Germinal center (tissue), 1 donor: ENCODE measurements at places on chromosomes 16 and 17.
A peak's percentile ranks its signal among the peaks of the same experiment; 100 is the strongest.

DNA sequence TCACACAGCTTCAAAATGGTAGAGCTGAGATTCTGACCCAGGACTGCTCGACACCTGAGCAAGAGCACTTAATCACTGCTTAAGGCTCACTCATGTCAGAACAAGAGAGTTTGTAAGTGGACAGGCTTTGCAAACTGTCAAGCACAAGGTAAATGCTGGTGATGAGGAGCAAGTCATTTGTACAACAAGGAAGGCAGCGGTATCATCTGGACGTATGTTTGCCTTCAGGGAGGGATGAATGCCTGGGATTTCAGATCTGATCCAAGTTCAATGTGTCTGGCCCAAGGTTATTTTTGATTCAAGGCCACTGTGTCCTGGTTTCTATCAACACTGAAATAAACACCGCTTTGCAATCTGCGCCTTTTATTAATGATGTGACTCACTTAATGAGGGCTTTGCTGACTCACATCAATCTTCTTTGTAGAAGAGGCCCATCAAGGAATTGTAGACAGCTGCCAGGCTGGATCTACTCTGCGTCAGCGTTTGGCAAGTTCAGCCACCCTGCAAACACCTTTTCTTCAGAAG is 174.4 kb upstream of the HS3ST3A1 start:
- no peak for DNase-seq

- DNase-seq = no peak
Measured at GRCh38 chr17:66941773-66942450, 22.6 kb upstream of the CACNG4 start.

DNA sequence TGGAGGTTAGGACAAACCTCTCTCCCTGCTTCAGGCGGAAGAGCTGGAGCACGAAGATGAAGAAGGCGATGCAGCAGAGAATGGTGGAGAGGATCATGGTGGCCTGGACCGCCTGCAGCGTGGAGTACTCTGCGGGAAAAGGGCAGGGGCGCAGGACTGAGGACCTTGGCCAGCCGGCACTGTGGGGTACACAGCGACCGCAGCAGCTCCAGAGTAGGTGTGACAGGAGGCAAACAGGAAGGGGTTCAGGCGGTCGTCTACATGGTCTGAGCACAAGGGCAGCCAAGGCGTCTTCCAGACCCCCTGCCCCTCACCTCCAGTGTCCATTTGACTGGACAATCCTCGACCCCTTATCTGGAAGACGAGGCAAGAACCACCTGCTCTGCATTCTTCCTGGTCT is 42.5 kb downstream of the EMP2 start:
- DNase-seq = no peak

DNA sequence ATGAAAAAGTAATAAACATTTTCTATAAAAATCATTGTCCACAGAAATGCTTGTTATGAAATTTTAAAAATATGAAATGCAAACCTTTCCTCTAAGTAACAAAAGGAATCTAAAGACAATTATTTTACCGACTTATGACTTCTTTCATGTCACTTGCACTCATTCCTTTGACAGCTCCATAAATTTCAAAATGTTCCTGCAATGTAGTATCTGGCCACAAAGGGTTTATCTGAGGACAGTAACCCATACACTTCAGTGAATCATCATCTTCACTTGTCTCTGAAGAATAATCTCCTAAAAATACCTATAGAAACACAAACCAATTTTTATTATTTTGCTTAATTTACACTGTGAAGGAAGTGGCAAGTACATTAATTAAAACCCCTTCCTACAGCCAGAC is 25.6 kb upstream of the ABCA10 start:
- DNase-seq = no peak

GRCh38 chr17:20721171-20721570 is 141.6 kb downstream of the CDRT15L2 start:
- DNase-seq = no peak

DNA sequence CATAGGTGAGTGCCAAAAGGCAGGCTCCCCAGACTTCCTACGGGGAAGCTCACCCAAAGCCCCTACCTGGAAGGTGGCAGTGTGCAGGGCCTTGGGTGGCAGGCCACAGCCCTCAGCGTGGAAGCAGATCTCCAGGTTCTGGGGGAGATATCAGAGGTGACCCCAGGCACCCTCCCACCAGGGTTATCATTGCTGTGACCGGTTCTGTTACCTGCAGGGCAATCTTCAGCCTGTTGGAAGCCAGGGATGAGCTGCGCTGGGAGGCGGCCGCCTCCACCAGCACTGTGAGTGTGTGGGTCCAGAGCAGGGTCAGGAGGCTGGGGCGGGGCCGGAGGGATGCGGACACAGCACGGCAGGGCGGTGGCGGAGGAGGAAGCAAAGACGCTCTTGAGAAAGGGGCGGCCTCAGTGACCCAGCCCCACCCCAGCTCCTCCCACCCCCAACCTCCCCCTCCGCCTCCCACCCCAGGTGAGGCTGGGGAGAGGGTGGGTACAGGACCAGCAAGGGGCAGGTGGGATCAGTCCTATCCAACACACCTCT is 13.1 kb downstream of the UNC13D start:
- no peak for DNase-seq

DNA sequence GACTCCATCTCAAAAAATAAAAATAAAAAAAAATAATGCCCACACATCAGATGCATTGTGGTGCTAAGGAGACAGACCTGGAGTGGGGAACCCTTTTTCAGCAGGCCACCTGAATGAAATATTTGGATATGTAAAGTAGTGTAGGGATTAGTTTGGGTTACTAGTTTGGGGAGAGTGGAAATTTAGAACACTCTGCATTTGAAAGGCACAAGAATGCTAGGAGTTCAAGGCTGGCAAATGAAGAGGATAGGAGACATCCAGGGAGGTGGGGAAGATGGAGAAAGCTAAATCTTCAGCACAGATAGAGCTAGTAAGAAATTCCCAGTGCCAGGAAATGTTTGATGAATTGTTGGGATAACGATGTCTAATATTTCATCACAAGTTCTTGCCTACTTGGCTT is 298.3 kb upstream of the ERCC4 start:
- no peak for DNase-seq

GRCh38 chr16:89700649-89701424 is 668 bp downstream of the SPATA2L start:
- peak; percentile 59 for DNase-seq

- no peak for DNase-seq
Measured at GRCh38 chr16:85967111-85967510, 68.1 kb downstream of the IRF8 start.

DNA sequence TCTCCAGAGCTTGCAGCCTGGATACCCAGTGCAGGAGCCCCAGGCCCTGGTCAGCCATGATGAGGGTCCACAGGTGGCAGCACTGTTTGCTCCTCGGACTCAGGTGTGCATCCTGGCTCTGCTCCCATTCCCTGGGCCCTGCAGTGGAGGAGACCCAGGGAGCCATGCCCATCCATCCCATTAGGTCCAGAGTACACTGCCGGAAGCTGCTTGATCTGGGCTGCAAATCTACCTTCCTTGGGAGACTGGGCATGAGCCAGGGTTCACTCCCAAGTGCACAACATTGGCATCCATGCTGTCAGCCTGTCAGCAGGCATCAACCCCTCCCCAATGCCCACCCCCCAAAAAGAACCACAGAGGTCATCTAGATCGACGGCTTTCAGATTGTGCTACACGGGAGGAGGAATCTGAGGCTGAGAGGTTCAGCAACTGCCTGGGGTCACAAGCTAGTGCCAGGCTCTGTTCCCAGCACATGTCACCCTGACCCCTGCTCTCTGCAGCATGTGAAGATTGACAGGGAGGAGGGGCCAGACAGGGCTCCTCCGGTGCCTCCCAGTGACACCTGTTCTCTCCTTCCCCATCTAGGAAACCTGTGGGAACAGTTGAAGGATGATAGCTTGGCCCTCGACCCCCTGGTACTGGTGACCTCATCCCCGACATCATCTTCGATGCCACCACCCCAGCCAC is 15.7 kb downstream of the UNC119 start:
- no peak for DNase-seq

- DNase-seq = peak; percentile 49
Measured at GRCh38 chr16:84599521-84600202, 18.2 kb downstream of the COTL1 start.

DNA sequence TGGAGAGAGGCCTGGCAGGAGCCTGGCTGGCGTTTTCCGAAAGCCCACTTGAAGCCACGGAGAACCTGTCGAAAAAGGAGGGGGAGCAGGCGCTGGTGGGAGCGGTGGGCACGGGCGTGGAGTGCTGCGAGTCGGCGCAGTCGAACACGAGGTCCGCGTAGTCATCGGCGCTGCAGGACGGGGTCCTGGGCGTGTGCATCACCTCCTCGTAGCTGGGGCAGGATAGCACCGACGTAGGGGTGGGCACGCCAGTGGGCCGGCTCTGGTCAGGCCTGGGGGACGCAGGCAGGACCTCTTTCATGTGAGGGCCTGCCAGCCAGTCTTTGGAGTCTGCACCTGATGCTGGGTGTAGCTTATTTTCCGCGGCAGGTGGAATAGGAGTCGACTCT is 63.7 kb downstream of the ZNF778 start:
- DNase-seq = no peak

DNA sequence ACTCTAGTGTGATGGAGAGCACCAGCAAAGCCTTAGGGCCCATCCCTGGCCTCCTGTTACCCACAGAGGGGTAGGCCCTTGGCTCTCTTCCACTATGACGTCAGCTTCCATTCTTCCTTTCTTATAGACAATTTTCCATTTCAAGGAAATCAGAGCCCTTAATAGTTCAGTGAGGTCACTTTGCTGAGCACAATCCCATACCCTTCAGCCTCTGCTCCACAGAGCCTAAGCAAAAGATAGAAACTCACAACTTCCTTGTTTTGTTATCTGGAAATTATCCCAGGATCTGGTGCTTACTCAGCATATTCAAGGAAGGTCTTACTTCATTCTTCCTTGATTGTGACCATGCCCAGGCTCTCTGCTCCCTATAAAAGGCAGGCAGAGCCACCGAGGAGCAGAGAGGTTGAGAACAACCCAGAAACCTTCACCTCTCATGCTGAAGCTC is at the start of gene CCL8:
Gene CCL8 (plus strand): TSS at position 397 of the 445 bp plus-strand sequence. CDS start 67 bp downstream, outside the sequence.
- no peak for DNase-seq

- DNase-seq = no peak
Measured at GRCh38 chr16:51155199-51155607, 4.1 kb upstream of the SALL1 start.

DNA sequence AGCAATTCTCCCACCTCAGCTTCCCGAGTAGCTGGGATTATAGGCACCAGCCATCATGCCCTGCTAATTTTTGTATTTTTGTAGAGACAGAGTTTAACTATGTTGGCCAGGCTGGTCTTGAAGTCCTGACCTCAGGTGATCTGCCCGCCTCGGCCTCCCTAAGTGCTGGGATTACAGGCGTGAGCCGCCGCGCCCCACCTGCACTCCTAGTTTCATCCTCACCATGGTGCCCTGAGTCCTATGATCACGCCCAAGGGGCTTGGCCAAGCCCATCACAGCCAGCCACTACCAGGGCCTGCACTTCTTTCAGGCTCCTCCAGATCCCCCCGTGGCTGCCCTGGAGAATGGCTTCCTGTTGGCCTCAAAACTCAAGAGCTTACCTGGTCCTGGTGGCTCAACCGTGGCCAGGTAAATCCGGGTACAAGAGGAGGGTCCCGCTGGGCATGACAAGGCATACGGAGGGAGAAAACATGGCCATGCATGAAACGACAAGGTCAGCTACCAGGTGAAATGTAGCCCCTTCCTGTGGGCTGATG is 20.4 kb upstream of the TFAP4 start:
- DNase-seq = no peak

- peak; percentile 82 for DNase-seq
Measured at GRCh38 chr17:29622337-29623282, at the start of gene CORO6. Gene CORO6, minus strand, starts transcription at chr17:29622912. Its CDS starts 1,491 bp downstream, at chr17:29621421.

GRCh38 chr17:16460796-16461605 is 31.0 kb downstream of the LRRC75A start:
- no peak for DNase-seq
